ENCODE measurements at places on chromosomes 6 and 20. TPM values are rescaled to one million over a fixed set of nuclear protein-coding genes. Genes with fewer than 3 reads are reported as not detected.

Gene RAB5IF
- 58.2 TPM for polyA plus RNA-seq

Gene GSTA1
- polyA plus RNA-seq, result 1.9 TPM

DNA sequence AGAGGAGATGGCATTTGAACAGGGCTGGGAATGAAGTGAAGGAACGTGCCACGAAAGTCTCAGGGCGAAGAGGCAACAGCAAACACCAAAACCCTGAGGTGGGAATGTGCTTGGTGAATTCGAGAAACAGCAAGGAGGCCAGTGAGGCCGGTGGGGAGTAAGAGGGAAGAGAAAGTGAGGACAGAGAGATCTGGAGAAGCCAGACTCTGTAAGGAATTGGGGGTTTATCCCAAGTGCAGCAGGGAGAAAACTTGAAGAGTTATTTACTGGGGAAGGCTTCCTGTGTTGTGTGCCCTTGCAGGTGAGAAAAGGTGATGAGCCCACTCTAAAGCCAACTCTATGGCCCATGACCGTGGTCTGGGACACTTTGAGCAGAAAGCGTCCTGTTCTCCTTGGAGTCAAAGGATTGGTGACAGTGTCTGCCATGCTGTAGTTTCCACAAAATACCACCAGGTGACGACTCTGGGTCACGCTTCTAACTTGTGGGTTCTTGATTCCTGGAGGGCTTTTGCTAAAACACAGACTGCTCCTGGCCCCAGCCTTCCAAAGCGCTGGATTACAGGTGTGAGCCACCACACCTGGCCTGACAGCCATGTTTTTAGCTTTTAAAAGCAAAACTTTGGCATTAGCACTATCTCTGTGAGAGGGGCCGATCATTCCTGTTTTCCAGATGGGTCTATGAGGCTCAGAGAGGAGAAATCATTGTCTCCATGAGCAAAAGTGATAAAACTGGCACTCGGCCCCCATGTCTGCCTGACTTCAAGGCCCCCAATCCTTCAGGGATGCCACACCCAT lies 18.0 kb upstream of the CSNK2A1 start:
- peak; percentile 58 for DNase-seq

GRCh38 chr6:30912746-30913520 lies 1.1 kb upstream of the VARS2 start:
- DNase-seq, result no peak

DNA sequence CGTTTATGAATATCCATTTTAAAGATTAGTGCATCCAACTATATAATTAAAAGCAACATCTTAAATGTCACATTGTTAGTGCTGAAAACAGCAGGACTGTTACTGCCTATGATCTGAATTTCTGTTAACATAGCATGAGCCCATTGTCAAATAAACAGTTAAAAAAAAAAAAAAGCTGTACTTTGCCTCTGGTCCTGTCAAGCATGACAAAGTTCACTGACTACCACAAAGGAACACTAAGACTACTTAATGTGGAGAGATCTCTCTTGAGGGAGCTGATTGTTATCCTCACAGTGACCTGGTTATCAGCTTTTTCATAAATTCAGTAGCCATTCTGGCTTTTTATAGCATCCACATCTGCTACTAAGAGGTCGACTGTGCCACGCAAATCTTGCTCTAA lies 228.1 kb downstream of the TMEM200A start:
- no peak for DNase-seq

Gene RCAN2
- polyA plus RNA-seq, result 27.5 TPM

DNA sequence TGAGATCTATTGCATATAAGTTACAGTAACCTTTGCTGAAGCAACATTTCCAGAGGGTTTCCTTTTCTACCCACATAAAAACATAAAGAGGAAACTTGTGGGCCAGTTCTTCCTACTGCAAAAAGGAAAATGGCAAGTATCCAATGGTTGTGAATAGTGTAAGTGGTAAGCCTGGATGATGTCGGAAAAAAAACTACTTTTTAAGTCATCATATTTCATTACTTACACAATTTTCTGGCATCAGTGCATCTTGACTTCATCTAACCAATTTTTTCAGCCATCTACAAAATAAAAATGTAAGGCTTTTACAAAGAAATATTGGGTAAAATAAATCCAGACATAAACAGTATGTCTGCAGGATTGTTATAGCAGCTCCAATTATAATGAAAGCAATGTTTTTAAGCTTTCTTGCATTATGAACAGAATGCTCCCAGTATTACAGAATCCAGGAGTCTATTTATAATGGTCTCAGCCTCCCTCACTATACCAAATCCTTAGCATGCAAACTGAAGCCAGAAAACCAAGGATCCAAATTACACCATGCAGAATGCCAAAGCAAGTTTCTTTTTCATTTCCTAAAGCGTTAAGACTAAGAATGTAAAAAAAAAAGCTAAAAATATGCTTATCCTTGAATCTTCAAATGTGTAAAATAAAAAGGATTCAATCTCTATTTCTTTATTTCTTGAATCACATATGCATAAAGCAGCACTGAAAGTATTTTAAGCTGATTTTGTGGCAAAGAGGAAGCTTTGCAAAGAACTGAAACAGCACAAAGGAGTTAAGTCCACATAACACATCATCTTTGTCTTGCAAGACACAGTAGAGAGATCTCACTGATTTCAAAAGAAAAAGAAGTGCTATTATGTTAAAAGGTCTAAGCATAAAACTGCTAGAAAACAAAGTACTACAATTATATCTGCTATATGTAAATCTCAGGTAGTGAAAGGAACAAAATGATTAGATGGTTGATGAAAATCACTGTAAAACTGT lies 126.8 kb upstream of the HMGCLL1 start:
- no peak for DNase-seq

GRCh38 chr6:21533678-21534077 lies 59.9 kb upstream of the SOX4 start:
- no peak for DNase-seq

GRCh38 chr6:74705451-74705850 lies 500.4 kb downstream of the COL12A1 start:
- DNase-seq, result no peak

DNA sequence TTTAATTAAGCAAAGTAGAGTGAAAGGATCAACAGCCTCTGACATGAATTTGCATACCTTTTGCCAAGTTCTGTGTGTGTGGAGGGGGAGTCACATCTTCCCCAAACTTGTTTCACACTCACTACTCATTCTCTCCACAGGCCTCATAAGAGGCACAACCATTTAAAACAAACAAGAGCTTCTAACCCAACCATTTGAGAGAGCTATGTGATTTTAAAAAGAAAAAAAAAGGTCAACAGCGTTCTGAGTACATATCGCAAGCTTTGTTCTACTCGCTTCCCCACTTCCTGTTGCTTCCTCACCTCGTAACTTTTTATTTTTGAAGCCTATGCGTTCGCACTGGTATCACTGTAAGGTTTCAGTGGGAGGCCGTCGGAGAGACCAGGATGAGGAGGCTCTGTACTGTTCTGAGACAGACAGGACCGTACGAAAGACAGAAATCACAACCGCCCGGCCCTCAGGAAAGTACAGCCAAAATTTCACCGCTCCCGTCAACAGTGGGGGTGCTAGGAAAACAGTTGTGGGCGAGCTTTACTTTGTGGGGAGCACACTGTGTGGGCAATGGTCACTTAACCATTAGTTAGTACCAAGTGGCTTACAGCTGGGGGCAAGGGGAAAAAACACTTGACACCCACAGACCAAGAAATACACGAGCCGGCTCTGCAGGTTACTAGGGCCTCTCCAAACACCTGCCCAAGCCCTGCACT lies 61.3 kb downstream of the TRERF1 start:
- DNase-seq, result no peak

GRCh38 chr6:110575925-110576463 lies 99.6 kb upstream of the SLC22A16 start:
- DNase-seq, result no peak

DNA sequence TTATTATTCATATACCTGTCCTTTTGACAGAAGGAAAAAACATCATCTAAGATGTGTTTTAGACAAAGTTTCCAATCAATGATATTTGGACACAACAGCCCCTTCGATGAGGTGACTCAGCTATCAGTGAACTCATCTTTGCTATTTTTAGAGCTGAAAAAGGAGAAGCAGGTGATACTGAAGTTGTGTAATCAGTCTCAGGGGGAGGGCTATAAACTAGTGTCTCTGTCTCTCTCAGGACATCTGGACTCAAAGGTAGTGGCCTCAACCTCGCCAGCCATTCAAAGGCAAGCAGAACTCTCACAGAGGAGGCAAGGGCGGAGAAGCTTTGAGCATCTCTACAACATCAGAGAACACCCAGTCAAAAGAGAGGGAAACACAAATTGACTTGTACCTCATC lies 135.4 kb downstream of the BFSP1 start:
- DNase-seq, result no peak

Gene TRERF1
- 12.7 TPM for polyA plus RNA-seq

Gene KCNK16
- not detected for polyA plus RNA-seq

DNA sequence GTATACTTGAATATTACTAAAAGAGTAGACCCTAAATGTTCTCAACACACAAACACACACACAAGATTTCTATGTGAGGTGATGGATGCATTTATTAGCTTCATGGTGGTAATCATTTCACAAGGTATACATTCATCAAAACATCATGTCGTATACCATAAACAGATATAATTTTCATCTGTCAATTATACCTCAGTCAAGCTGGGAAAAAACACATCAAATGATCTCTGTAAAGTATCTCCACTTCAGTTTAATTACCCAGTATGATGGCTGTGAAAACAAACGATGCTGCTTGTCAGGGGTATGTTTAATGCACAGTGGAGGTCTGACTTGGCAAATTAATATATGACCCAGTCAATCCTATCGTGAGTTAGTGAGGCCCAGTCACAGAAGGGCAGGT lies 157.2 kb downstream of the MTFR2 start:
- no peak for DNase-seq

Gene RBPJL
- not detected for polyA plus RNA-seq
